ENCODE measurements at places on chromosomes 3 and 15. TPM values are rescaled to one million over a fixed set of nuclear protein-coding genes. Genes with fewer than 3 reads are reported as not detected.

REC114 gene
- total RNA-seq: not detected

SAMD7 gene
- not detected for total RNA-seq

LTF gene
- total RNA-seq: not detected

C15orf62 gene
- 0.13 TPM for total RNA-seq

TRIM42 gene
- total RNA-seq: not detected

STIMATE gene
- 7.5 TPM for total RNA-seq

BTLA gene
- not detected for total RNA-seq

IL16 gene
- not detected for total RNA-seq

SEMA3G gene
- total RNA-seq: 0.16 TPM

AGBL1 gene
- not detected for total RNA-seq

CCR8 gene
- not detected for total RNA-seq

TP63 gene
- total RNA-seq: 0.14 TPM

SPTBN5 gene
- 0.20 TPM for total RNA-seq

MON1A gene
- total RNA-seq: 8.1 TPM

KCNMB2 gene
- total RNA-seq: not detected

GRAMD2A gene
- total RNA-seq: 0.16 TPM

ZDHHC23 gene
- 3.8 TPM for total RNA-seq

GOLGA8J gene
- total RNA-seq: not detected

NUP210 gene
- total RNA-seq: 40.0 TPM

XCR1 gene
- not detected for total RNA-seq

FANCI gene
- total RNA-seq: 60.5 TPM

SLC12A1 gene
- not detected for total RNA-seq

ATRIP gene
- total RNA-seq: 8.6 TPM

POPDC2 gene
- 0.44 TPM for total RNA-seq

ZDHHC19 gene
- total RNA-seq: 0.17 TPM

CYP8B1 gene
- total RNA-seq: not detected

P3H2 gene
- total RNA-seq: 34.5 TPM

TNNC1 gene
- total RNA-seq: 1.2 TPM

NME9 gene
- total RNA-seq: not detected

ERC2 gene
- not detected for total RNA-seq

RHO gene
- not detected for total RNA-seq

ECT2 gene
- total RNA-seq: 64.3 TPM

PLSCR5 gene
- total RNA-seq: not detected

PPP1R14D gene
- total RNA-seq: not detected

SMCO1 gene
- not detected for total RNA-seq

GOLGA8Q gene
- not detected for total RNA-seq
